ENCODE measurements at places on chromosomes 13 and 19.

DNA sequence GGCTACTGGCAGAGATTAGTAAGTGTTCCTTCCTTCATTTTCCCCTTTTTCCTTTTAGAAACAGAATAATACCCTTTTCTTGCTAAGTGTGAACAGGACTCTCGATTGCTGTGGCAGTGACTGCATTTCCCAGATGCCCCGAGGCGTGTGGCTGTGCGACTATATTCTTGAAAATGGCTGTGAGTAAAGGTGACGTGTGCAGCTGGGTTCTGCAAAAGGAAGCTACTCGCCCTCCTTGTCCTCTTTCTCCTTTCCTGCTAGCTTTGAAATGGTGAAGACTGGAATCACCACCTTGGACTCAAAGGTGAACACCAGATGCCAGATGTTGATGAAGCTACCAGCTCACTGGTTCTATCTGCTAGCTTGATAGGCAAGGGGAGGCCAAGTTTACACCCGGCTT, 121.4 kb downstream of the MIPEP start:
- DNase-seq: no peak

DNA sequence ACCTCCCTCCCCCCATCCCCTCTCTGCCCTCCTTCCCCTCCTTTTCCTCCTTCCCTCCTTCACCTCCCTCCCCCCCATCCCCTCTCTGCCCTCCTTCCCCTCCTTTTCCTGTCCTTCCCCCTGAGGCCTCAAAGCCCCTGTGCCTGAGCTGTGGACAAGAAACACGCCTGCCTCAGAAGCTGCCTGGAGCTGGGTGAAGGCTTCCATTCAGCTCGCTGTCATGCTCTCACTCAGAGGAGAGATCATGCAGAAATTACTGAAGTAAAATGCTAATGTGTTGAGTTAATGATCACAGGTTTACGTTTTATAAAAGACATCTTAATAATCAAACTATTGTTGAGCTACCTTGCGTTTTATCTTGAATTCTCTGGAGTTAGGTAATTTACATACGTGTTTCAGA, 114.5 kb downstream of the ATP11A start:
- DNase-seq: no peak

DNA sequence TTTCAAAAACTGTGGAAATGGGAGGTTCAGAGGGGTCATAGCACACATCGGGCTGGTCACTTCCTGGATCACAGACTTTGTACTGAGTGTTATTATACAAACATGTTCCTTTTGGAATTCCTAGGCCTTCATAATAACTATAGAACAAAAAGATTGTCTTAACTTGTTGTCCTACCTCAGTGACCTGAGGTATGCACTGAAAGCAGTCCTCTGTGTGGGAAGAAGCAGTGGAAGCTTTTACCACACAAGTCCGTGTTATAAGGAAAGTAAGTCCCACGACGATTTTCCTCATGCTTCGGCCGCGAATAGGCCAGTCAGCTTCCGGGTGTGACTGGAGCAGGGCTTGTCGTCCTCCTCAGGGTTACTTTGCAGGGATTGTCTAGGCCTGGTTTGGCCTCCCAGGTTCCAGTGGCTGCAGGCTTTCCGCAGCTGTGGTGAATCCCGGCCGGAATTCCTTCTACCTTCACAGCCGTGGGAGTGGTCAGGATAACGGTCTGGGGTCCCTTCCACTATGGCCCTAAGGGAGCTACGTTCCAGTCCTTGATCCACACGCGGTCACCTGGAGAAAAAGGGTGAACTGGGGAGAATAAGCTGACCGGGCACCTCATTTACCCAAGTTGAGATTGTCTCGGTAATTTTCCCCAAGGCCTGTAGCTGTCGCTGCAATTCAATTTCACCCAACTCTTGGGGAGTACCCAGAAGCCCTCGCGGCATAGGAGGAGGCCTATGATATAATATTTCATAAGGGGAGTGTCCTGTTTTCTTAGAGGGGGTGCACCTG, 16.0 kb downstream of the NAPSA start:
- no peak for DNase-seq

DNA sequence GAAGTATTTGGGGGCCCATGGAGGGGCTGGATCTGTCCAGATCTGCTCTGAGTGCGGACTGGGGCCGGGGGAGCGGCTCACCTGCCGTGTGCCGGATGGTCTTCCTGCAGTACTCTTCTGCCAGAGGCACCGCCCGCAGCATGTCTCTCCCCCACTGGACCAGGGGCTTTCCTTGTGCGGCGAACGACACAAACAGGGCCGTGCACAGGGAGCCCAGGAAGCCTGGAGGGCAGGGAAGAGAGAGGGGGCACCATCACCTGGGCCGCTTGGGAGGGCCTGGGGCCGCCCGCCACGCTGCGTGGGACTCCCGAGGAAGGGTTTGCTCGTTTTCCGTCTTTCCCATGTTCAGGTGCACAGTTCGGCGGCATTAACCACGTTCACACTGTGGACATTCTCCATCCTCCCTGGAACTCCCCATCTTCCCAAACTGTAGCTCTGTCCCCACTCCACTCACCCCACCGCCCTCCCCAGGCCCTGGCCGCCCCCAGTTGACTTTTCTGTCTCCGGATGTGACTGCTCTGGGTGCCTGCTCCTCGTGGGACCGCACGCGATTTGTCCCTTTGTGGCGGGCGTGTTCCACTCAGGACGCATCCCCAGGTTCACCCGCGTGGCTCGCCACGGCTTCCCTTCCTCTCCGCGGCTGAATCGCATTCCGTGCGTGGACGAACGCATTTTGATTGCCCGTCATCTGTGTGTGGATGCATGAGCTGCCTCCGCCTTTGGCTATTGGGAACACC, 24.2 kb downstream of the ADPRHL1 start:
- no peak for DNase-seq

DNA sequence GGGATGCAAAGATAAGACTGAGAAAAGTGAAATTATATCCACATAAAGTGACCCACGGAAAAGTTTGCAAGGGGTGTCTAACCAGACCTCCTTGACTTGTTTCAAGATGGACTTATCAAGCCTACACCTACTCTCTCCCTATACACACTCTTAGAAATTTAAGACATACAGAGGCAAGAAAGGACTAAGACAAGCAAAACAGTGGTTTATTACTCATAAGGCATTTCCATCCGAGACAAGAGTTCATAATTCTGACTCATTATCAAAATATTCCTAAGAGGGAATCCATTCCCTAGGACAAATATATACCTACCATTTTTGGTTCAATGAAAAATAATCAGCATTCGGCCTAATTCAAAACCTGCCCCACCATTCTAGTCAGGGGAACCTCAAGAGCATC, 232.6 kb upstream of the GPC6 start:
- DNase-seq: peak; percentile 84

DNA sequence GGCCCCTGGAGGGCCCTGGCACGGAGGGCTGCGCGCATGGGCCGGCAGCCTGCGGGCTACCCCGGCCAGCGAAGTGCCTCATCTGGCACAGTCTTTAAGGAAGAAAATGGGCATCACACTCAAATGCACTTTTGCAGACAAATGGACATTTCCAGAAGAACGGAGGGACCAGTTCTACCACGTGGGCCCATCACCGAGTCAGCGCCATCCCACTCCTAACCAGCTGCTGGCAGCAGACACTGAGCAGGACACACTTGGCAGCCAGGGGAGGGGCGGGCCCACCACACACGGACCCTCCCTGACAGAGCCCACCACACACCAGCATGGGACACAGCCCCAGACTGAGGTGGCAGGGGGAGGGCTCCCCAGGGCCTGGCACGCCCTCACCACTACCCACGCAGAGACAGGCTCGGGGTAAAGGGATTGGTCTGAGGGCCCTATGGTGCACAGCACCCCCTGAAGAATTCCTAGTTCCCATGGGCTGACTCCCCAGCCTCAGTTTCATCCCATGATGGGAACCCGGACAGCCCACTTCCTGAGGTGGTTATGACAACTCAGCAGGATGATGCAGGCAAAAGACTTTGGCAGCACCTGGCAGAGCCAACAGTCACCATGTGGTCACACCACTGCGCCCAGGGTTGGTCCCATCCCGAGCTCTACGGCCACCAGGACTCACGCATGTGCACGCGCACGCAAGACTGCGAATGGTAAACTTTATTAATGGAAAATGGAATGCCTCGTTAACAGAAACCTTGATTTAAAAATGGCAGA, 18.7 kb upstream of the TINCR start:
- no peak for DNase-seq

- DNase-seq: no peak
These were observed 54.9 kb downstream of the WDFY2 start for GRCh38 chr13:51639171-51639570.

GRCh38 chr19:46697204-46697960, 19.5 kb downstream of the PRKD2 start:
- DNase-seq: no peak

DNA sequence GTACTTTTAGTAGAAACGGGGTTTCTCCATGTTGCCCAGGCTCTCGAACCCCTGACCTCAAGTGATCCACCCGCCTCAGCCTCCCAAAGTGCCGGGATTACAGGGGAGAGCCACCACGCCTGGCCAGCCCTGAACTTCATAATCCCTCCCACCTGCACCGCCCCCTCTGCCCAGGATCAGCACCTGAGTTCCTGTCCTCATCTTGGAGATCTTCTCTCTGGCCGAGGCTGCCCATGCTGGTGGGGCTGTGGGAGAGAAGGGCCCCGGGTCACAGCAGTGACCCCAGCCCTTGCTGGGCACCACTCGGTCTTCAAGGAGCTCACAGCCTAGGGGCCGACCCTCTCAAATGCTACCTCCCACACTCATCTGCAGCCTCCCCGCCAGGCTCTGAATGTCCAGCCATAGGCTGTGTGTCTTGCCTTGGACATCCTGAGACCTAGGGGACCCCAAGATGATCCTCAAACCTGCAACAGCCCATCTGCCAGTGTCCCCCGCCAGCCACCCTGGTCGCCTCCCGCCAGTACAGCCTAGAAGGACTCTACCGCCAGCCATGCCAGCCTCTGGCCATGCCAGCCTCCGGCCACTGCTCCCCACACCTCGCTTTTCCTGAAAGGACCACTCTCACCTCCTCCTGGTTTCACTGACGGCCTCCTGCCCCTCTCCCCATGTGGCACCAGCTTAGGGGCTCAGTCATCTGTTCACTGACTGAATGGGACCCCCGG, 1.5 kb downstream of the ATP8B3 start:
- no peak for DNase-seq

DNA sequence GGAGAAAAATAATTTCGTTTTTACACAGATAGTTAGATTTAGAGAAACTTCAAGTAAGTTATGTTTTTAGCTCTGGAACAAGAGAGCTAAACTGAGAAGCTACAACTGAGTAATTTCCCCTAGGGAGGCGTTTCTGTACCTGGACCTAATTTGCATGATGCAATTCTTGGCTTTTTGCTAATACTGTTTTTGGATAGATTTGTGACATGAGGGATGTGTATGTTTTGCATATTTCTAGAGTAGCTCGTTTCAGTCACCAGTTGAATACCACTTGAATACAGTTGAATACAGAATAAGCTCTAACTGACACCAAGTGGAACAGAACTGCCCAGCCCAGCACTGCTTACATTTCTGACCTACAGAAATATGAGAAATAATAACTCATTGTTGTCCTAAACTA, 1227.9 kb upstream of the SPRY2 start:
- DNase-seq: no peak

GRCh38 chr13:89361909-89362308, 1690.7 kb downstream of the SLITRK5 start:
- no peak for DNase-seq

- no peak for DNase-seq
These were observed 459 bp downstream of the PCDH20 start for GRCh38 chr13:61415058-61415721.

DNA sequence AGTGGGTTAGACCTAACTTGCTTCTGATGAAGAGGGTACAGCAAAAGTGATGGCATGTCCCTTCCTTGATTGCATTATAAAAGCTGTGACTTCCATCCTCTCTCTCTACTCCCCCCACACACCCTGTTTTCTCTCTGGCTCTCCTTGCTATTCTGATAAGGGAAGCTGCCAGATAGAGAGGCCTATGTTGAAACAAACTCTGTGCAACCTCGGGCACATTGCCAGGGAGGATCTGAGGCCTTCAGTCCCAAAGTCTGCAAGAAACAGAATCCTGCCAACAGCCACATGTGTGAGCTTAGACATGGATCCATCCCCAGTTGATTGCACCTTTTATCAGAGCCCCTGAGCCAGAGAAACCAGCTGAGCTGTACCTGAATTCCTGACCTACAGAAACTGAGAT, 44.8 kb upstream of the ARGLU1 start:
- no peak for DNase-seq

- DNase-seq: no peak
These were observed 6.4 kb downstream of the COMP start for GRCh38 chr19:18784786-18785120.

DNA sequence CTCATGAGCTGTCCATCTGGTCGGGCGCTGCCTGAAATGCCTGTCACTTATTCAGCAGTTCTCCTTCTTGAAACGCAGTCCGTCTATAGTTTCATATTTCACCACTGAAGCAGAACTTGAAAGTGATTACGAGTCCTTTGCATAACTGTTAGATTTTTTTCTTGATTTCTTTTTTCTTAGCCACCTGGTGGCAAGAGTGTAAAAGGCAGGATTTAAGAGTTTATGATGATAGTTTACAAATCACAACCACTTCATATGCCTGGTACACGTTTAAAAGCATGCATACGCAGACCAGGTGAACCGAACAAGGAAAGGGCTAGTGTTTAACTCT, 45.8 kb downstream of the GGACT start:
- DNase-seq: peak; percentile 31

DNA sequence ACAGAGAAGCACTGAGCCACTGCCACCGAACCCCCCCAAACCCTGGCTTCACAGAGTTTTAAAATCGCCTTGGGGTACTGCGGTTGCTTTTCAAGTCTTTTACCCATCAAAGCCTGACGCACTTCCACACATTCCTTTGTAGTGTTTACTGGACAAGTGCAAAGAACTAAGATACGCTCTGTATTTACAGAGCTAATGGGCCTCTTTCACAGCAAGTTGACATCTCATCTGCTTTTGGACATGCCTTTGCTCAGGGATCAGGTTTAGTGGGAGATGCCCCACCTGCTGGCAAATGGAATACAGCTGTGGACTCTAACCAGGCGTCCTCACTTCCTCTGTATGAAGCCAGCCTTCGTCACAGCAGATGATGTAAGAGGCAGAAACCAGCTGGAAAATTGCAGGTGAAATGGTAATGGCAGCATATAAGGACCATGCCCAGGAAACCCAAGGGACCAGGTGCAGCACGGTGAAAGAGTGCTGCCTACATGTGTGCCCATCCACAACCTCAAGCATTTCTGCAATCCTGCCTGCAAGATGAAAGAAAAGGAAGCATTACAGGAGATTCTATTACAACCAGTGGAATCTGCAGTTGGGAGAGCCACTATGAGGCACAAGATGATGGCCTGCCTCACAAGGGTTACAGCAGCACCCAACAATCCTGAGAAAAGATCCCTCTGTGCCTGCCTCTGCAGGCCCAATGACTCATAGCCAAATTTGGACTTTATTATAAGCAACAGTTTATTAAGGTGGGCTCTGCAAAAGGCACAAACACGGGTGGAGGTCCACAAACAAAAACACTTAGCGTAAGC, 34.7 kb downstream of the BRD4 start:
- DNase-seq: peak; percentile 57

GRCh38 chr19:18762125-18763023, 28.7 kb downstream of the COMP start:
- DNase-seq: no peak

- DNase-seq: no peak
These were observed 52.9 kb upstream of the AKAP11 start for GRCh38 chr13:42219051-42219450.

- DNase-seq: no peak
These were observed 52.7 kb downstream of the TRPM4 start for GRCh38 chr19:49210108-49210900.
